ENCODE measurements at places on chromosomes 6 and 20.

- DNase-seq: no peak
Observed at GRCh38 chr20:31452575-31452974, 12.1 kb downstream of the DEFB123 start.

- no peak for DNase-seq
Observed at GRCh38 chr6:139080255-139080920, 51.8 kb downstream of the ABRACL start.

DNA sequence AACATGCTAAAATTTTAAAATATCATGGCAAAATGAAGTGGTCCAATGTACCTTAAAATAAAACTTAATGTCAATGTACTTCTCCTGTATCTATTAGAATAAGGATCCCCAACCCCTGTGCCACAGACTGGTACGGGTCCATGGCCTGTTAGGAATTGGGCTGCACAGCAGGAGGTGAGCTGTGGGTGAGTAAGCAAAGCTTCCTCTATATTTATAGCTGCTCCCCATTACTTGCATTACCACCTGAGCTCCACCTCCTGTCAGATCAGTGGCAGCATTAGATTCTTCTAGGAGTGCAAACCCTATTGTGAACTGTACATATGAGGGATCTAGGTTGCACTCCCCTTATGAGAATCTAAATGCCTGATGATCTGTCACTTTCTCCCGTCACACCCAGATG, 86.0 kb downstream of the SLC16A10 start:
- no peak for DNase-seq

- no peak for DNase-seq
Observed at GRCh38 chr6:129679758-129680157, 30.2 kb downstream of the ARHGAP18 start.

DNA sequence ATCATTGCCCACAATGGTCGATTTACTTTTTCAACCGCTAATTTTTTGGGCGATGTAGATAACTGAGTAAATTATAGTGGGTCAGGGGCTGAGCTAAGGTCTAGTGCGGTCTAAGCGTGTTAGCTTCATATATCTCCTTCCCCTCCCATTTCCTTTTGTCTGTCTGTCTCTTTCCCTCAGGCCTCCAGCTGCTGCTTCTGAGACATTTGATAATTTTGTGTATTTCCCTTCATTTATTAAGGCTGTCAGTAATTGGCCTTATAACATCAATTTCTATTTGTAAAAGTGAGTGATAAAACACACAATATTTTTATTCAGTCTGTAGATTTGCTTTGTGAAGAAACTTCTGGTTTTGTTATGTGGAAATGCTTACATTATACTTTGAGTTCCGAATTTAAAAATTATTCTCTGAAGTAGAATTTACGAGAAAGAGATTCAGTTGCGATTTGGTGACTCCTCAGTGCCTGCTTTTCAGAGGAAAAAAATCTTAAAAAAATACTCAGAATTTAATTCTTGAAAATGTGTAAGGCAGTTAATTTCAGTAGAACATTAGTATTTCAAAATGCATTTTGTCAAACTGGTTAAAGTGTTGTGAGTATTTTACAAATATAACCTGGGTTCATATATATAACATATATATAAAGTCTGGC, 1.4 kb downstream of the TMEM170B start:
- no peak for DNase-seq

- DNase-seq: no peak
Observed at GRCh38 chr20:15113144-15113773, 775.8 kb upstream of the FLRT3 start.

GRCh38 chr6:145842693-145843546, 28.3 kb upstream of the FBXO30 start:
- no peak for DNase-seq

- DNase-seq: no peak
Observed at GRCh38 chr6:56152611-56153010, 94.8 kb downstream of the COL21A1 start.

DNA sequence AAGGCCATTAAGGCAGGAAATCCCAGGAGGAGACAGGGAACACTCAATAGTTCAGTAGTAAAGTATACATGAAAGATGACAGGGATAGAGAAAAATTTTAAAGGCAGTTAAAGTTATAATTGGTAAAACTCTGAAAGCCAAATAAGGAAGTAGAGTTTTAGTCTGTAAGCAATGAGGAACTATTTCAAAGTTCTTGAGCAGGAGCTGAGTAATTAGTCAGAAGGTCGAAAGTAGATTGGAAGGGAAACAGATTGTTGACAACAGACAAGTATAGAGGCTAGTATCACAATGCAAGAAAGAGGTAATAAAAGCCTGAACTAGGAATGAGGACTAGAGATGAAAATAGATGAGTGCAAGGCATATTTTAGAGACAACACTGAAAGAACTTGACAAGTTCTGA, 150.3 kb downstream of the CDK19 start:
- DNase-seq: no peak

DNA sequence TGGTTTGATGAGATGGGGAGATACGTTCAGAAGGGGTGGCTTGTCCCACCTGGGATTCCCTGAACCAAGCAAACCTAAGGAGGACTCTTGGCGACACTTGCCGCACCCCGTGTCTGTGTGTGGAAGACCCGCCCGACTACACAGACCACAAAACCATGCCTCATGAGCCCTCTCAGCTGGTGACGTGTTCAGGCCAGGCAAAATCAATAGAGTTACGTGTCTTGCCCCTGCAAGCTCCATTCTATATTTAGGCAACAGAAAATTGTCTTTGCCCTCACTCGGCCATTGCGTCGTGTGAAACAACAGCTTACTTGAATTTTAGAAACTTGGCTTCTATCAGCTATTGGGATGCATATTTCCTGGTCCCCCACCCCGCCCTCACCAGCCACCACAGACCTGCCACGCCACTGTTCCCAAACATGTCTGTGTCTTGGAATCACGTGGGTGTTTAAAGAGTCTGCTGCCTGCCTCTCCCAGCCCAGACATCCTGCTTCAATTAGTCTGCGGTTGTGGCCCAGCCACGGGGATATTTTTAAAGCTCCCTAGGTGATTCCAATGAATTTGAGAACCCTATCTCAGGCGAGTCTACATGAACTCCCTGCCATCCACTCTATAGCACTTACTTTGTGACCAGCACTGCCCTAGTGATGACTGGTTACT, 279.2 kb upstream of the EXOC2 start:
- no peak for DNase-seq

- no peak for DNase-seq
Observed at GRCh38 chr6:22024973-22025467, 271.8 kb downstream of the PRL start.

GRCh38 chr6:16238057-16238962, at the start of gene GMPR:
GMPR (plus strand) TSS chr6:16238587; CDS start chr6:16238694, 107 bp downstream.
- peak; percentile 67 for DNase-seq

- no peak for DNase-seq
Observed at GRCh38 chr6:135581211-135581610, 83.7 kb upstream of the AHI1 start.

DNA sequence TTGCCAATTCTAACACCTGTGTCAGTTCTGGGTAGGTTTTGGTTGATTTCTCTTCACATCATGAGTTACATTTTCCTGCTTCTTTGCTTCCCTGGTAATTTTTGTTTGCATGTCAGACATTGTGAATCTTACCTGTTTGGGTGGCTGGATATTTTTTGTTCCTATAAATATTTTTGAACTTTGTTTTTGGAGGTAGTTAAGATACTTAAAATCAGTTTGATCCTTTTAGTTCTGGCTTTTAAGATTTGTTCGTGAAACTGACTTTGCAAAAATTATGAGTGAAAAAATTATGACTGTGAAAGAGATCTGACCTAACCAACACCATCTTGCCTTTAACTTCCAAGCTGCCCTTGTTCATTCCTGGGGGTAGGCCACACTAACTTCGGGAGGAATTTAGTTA, 69.5 kb downstream of the BCAS1 start:
- DNase-seq: no peak

GRCh38 chr6:150766201-150766997, 99.1 kb upstream of the MTHFD1L start:
- DNase-seq: no peak

DNA sequence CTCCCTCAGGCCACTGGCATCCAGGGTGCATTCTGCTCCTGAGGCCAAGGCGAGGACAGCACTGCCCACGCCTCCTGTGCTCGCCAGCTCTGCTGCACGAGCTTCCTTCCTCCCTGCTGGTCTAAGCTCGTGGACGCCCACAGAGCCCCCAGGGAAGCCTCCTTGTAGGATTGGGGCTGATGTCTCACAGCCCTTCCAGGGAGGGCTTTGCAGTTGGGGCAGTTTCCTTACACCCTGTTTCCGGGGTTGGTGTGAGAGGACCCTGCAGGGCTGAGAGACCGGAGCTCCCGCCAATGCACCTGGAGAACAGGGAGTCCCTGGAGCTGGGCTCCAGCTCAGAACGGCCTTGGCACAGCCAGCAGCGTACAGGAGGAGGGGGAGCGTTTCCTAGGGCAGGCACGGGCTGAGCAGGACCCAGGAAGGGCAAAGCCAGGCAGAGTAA, 172.4 kb upstream of the PDE10A start:
- no peak for DNase-seq

DNA sequence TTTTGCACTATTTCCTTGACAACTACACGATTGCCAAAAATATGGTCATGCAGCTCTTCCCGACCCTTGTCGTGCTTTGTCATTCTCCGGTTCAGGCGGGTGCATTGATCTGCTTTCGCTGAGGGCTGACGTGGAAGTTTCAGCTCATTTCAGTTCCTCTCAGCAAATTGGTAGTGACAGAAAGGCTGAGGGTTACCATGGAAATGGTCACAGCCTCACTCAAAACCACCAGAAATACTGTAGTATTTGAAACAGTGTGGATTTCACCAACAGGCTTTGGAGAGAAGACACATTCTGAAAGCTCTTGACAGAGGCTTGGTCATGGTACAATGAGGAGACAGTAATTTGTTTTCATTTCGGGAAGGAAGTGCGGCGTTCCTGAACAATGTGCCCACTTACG, 99.7 kb upstream of the EXOC2 start:
- DNase-seq: no peak

DNA sequence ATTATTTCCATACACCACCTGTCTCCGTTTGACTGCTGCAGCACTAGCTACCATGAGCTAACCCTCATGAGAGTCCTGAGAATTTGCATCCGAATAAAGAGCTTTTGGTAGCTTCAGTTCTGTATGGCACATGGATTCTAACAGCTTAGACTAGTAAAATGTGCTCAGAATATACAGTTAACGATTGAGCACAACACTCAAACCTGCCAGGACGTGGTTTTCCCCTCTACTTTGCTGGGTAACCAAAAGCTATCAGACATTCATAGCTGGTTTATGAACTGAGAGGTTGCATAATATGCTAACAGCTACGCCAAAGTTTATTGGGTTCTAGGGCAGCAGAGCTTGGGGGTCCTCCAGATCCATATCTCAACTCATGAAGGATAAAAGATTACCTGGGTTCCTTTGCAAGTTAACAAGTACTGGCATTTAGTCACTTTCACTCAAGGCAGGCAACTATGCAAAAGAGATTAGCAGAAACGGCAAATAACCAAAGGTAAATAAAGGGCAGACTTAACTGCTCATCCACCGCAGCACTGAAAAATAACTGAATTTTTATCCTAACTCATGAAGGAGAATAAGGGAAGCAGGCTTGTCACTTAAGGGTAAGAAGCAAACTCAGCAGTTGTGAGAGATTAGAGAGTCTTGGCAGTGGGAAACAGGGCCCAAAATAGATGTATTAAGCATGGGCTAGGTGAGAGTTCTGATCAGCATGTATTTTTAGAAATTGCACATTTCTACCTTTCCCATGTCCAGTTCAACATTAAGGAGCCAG, 29.4 kb downstream of the NUDT3 start:
- no peak for DNase-seq

GRCh38 chr6:168208854-168209253, 110.7 kb downstream of the DACT2 start:
- no peak for DNase-seq

DNA sequence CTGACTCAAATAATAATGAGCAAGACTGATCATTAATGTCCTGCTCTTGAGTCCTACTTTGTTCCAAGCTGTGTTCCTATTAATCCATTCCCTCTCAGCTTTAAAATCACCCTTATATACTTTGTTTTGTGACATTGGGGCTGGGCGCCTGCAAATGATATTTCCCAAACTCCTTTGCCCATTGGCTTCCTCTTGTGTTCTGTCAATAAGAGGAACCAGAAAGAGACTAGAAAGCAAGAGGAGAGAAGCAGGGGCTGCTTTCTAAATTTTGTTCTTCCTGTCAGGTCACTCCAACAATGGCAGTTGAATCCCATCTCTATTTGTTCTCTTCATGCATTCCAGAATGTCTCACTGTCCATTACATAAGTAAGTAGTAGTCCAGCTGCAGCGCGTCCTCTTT, 21.6 kb upstream of the TRIM27 start:
- DNase-seq: no peak

DNA sequence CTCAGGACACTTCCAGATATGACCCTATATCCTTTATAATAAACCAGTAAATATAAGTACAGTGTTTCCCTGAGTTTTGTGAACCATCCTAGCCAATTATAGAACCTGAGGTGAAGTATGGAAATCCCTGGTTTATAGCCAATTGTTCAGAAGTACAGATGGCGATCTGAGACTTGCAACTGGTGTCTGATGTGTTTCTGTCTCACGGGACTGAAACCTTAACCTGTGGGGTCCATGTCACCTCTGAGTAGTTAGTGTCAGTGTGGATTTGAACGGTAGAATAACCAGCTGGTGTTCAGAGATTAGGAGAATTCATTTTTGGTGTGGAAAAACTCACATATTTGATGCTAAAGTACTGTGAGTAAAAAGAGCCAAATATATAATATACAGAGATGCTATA, 606.6 kb downstream of the MAFB start:
- DNase-seq: no peak

DNA sequence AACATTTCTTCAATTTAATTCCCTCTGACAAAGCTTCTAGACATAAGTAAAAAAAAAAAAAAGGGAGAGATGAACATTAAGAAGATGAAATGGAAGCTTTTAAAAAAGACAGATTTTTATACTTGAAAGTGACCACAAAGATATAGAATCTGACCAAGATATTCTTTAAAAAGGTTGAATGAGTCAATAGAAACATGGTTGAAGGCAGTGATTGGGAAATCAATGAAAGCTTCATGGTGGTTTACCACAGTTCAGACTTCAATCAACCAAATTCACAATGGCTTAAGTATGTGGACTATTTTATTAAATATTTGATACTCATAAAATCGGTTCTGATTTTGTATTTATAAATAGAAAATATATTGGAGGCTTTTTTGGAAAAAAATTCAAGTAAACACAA, 248.4 kb upstream of the HSF2 start:
- no peak for DNase-seq

DNA sequence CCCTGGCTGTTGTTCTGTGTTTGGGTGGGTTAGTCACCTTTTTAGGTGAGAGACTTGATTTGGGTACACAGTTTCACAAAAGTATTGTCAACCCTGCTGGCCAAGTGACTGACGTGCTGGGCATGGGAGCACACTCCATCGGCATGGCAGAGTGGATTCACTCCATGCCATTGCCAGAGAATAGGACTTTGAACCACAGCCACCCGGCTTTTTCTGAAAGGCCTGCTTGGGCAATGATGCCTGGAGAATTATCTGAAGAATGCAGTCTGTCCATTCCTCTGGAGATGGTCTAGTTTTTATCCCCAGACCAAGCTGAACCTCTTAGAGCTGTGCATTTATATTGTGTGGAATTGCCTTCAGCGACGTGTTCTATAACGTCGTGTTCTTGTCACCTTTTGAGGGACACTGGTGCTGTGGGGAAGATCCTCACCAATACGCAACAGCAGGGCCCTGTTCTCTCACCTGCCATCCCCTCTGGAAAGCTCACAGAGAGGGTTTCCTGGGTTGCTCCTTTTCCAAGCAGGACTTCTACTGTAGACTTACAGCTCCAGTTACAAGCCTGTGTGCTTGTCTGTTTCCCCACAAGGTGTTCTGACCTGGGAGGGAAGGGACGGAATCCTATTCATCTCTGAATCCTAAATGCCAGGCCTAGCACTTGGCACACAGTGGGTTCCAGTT, 183.4 kb upstream of the AKAP12 start:
- DNase-seq: no peak

GRCh38 chr6:87723170-87724078, 21.4 kb upstream of the AKIRIN2 start:
- DNase-seq: no peak

Data from stimulated activated CD4-positive, alpha-beta T cell treated with anti-CD3 and anti-CD28 coated beads, Interleukin-12 subunit alpha, Interleukin-12 subunit beta, amount 100 ng/mL, for 24 hours (primary cell).